T-helper 2 cell treated with Interferon-gamma antibody and Interleukin-4, amounts not matched to agents 5 μg/mL and 100 μg/mL, for 36 hours (primary cell): ENCODE measurements at places on chromosomes 1 and 21.
A peak's percentile ranks its signal among the peaks of the same experiment; 100 is the strongest.

DNA sequence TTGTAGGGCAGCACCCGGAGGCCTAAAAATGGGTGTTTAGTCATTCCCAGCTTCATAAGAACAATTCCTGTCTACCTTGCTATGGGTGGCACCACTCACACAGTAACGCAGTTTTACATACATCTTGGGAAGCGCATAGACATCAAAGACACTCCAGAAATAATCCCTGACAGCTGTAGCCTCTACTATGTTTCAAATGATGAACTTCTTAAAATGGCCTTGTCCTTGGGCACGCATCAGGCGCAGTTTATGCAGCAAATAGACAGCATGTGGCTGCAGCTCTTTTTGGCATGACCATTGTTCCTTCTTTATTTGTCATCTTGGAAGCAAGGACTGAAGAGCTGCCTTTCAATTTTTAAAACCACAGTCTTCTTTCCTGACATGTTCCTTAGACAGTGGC is 77.6 kb upstream of the CACYBP start:
- H3K27me3 ChIP-seq: no peaks in the 10 kb centered on the region
- DNase-seq: no peak
- peaks cover 14% of the 10 kb centered on the region for H3K36me3 ChIP-seq
- no peak overlapping the region for H3K27ac ChIP-seq

- DNase-seq: no peak
- H3K4me1 ChIP-seq: peaks cover 66% of the 10 kb centered on the region
- H3K36me3 ChIP-seq: no peaks in the 10 kb centered on the region
Observed at GRCh38 chr1:209748620-209749019, 7.2 kb upstream of the TRAF3IP3 start.

DNA sequence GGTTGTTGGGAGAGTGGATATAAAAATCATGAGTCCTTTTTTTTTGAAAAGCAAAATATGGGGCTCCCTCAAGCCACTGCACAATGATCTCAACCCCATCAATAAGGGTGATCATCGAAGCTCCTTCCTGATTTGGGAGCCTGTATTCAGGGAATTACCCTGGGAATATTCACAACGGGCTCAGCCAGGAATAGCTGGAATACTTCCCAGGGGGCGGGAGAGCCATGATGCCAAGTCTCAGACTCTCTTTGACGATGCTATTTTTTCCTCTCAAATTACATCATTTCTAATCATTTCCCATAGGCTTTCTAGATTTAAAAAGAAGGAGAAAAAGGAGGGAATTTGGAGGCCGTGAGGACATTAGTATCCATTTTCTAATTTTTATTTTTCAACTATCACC is 18.4 kb downstream of the OLIG1 start:
- H3K27ac ChIP-seq: no peak overlapping the region
- no peak for DNase-seq

DNA sequence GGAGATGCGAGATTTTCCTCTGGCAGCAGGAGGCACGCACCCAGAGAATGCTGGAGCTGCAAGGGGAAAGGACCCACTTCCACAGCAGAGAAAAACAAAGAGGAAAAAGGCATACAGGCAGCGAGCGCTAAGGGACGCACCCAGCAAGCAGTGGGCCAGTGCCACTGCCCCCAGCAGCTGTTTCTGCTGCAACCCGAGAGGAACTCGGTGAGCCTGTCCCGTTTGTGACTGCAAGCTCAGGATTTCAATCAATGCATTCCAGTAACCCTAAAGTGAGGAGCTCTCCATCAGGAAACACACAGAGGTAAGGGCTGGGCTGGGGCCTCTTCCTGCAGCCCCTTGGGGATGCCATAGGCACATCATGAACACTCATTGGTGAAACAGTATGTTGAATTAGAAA is 58.7 kb downstream of the ACP6 start:
- peaks cover 10% of the 10 kb centered on the region for H3K4me1 ChIP-seq

- H3K4me1 ChIP-seq: no peaks in the 10 kb centered on the region
- no peak overlapping the region for H3K4me3 ChIP-seq
- no peaks in the 10 kb centered on the region for H3K27me3 ChIP-seq
- no peak overlapping the region for H3K27ac ChIP-seq
- DNase-seq: no peak
Observed at GRCh38 chr1:181632492-181632891, 149.2 kb downstream of the CACNA1E start.

- H3K4me3 ChIP-seq: no peak overlapping the region
- H3K4me1 ChIP-seq: peaks cover 6% of the 10 kb centered on the region
- no peaks in the 10 kb centered on the region for H3K27me3 ChIP-seq
- no peaks in the 10 kb centered on the region for H3K36me3 ChIP-seq
Observed at GRCh38 chr1:200336901-200337391, 72.9 kb downstream of the ZNF281 start.

DNA sequence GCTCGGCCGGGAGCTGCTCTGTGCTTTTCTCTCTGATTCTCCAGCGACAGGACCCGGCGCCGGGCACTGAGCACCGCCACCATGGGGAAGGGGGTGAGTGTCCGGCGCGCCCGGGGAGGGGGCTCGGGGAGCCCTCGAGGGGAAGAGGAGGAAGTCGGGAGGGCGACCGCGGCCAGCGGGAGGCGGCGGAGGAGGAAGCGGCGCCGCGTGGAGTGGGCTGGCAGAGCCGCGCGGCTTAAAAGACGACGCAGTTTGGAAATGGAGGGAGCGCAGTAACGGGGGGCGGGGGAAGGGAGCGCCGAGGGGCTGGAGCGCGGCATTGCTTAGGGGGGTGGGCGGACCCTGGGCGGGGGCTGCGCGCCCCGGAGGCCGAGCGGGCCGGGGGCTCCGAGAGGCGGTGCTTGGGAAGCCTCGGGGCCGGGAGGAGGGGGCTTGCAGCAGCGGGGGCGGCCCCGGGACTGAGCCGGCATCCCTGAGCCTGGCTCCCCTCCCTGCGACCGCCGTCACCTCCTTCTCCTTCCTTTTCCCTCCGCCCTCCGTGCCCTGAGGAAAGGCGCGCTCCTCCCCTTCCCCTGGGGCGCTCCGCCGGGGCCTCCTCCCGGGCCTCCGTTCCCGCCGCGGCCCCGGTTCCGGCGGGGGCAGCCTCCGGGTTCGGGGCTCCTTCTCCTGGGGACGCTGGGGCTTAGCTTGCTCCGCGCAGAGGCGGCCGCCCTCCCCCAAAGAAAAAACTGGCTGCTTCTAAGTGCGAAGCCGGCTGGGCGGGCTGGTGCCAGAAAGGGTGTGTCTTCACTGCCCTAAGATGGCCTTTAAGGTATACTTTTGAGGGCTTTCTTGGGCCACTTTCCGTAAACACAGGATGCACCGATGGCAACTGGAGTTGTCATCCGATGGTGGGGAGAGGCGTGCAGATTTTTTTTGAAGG is 648 bp downstream of the ATP1A1 start:
- H3K4me3 ChIP-seq: peak overlapping the region; percentile 98
- peak overlapping the region; percentile 95 for H3K27ac ChIP-seq
- H3K27me3 ChIP-seq: peaks cover 28% of the 10 kb centered on the region
- peak; percentile 55 for DNase-seq
- peaks cover 35% of the 10 kb centered on the region for H3K4me1 ChIP-seq
- H3K36me3 ChIP-seq: peaks cover 9% of the 10 kb centered on the region

DNA sequence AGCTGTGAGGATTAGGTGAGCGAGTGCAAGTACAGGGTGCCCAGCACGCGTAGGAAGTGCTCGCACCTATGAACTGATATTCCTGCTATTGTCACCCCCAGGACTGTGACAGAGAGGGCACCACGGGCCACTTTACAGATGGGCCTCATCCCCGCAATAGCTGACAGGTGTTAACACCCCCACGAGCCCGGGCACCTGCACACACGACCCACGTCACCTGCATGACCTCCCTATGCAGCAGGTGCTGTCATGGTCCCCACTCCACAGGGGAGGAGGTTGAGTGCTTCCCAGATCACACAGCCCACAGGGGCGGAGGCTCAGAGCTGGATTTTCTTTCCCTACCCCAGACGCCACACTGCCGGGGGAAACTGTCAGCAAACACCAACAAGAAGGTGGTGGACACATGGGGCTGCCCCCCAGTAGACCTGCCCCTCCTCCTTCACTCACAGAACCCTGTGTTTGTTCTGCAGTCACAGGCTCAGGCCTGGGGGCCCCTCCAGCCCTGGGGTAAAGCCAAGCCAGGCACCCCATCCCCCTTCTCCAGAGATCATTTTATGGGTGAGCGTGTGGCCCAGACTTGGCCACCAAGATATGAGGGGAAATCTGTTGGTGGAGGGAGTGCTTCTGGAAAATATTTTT is 465.5 kb downstream of the MATN1 start:
- no peak overlapping the region for H3K4me3 ChIP-seq
- H3K4me1 ChIP-seq: no peaks in the 10 kb centered on the region
- peaks cover 7% of the 10 kb centered on the region for H3K27me3 ChIP-seq
- H3K36me3 ChIP-seq: no peaks in the 10 kb centered on the region
- no peak overlapping the region for H3K27ac ChIP-seq

DNA sequence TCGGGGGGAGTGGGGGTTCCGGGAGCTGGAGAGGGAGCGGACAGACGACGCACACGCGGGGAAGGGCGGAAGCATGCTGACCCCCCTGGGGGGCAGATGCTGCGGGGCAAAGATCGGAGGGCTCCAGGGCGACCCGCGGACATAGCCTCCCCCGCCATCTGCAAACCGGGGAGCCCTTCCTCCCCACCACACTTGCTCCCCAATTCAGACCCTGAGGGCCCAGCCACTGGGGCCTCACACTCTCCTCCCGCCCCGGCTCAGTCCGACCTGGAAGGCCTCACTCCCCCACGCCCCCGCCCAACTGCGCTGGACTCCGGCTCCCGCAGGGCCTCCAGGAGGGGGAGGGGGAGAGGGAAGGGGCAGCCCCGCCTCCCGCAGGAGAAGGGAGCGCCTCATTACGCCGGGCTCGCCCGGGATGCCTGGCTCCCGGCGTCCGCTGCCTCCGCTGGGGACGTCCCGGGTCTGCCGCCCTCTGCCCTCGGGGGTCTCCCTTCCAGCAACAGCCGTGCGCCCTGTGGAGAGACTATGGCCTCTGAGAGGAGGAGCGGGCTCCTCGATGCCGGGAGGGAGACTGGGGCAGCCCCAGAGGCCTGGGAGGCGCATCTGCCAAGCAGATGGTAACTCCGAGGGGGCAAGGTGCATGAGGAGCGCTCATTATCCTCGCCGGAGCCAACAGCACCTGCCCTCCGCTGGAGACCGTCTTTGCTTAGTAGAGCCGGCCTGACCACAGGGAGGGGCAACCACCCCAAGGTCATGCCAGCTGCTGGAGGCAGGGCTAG is 636 bp upstream of the CAMK2N1 start:
- H3K36me3 ChIP-seq: no peaks in the 10 kb centered on the region
- H3K4me1 ChIP-seq: peaks cover 6% of the 10 kb centered on the region
- no peak for DNase-seq
- peak overlapping the region; percentile 62 for H3K4me3 ChIP-seq
- H3K27ac ChIP-seq: no peak overlapping the region
- H3K27me3 ChIP-seq: peaks cover 69% of the 10 kb centered on the region

DNA sequence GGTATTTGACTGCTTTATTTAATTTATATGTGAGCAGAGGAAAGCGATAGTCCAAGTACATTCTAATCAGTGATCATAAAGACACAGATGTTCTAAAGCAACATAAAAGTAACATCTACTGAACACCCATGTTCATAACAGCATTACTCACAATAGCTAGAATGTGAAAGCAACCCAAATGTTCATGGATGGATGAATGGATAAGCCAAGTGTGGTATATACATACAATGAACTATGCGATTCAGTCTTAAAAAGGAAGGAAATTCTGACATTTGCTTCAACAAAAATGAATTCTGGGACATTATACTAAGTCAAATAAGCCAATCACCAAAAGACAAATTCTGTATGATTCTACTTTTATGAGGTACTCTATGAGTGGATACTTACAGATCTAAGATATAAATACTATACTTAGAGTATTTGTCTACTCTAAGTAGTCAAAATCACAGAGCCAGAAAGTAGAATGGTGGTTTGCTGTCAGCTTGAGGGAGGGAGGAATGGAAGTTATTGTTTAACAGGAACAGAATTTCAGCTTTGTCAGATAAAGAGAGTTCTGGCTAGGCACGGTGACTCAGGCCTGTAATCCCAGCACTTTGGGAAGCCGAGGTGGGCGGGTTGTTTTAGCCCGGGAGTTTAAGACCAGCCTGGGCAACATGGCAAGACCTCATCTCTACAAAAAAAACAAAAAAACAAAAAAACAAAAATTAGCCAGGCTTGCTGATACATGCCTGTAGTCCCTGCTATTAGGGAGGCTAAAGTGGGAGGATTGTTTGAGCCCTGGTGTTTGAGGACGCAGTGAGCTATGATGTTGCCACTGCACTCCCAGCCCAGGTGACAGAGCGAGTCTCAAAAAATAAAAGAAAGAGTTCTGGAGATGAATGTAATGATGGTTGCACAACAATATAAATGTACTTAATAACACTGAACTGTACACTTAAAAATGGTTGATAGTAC is 79.7 kb upstream of the ARHGAP29 start:
- no peak overlapping the region for H3K27ac ChIP-seq
- H3K27me3 ChIP-seq: no peaks in the 10 kb centered on the region
- no peaks in the 10 kb centered on the region for H3K36me3 ChIP-seq

DNA sequence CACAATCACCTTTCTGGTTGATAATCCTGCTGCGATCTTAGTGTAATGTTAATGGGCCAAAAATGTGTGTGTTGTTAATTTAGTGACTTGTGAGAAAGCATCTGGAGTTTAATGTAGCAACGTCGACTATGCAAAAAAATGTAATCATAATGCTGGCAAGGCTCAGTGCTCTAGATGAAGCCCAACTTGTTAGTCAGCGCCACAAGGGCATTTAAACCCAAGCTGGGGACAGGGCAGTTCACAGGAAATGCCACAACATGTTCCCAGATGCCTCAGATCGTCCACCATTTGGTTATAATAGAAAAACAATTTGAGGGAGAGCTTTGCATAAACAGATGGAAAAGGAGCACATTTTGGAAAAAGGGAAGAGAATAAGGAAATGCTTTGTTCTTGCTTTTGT is 585.4 kb upstream of the PLXNA2 start:
- no peaks in the 10 kb centered on the region for H3K4me1 ChIP-seq
- H3K27ac ChIP-seq: no peak overlapping the region
- no peaks in the 10 kb centered on the region for H3K36me3 ChIP-seq
- no peak for DNase-seq
- no peaks in the 10 kb centered on the region for H3K27me3 ChIP-seq

- H3K27ac ChIP-seq: no peak overlapping the region
- no peak for DNase-seq
- peaks cover 23% of the 10 kb centered on the region for H3K4me1 ChIP-seq
- peaks cover 16% of the 10 kb centered on the region for H3K36me3 ChIP-seq
- H3K27me3 ChIP-seq: no peaks in the 10 kb centered on the region
Observed at GRCh38 chr1:91529856-91530255, 29.2 kb downstream of the CDC7 start.

- DNase-seq: no peak
- no peak overlapping the region for H3K27ac ChIP-seq
- H3K4me3 ChIP-seq: no peak overlapping the region
- H3K36me3 ChIP-seq: peaks cover 54% of the 10 kb centered on the region
- H3K4me1 ChIP-seq: no peaks in the 10 kb centered on the region
- no peaks in the 10 kb centered on the region for H3K27me3 ChIP-seq
Observed at GRCh38 chr1:67394548-67394947, 35.7 kb downstream of the SERBP1 start.

- peaks cover 21% of the 10 kb centered on the region for H3K4me1 ChIP-seq
- no peak for DNase-seq
- H3K36me3 ChIP-seq: no peaks in the 10 kb centered on the region
- H3K27ac ChIP-seq: no peak overlapping the region
- H3K27me3 ChIP-seq: peaks cover 2% of the 10 kb centered on the region
Observed at GRCh38 chr1:33234588-33234990, 21.7 kb upstream of the ZNF362 start.

GRCh38 chr1:208202333-208202995 is 41.7 kb downstream of the PLXNA2 start:
- no peaks in the 10 kb centered on the region for H3K36me3 ChIP-seq
- no peak overlapping the region for H3K4me3 ChIP-seq
- no peaks in the 10 kb centered on the region for H3K27me3 ChIP-seq
- no peak for DNase-seq
- no peak overlapping the region for H3K27ac ChIP-seq
- H3K4me1 ChIP-seq: no peaks in the 10 kb centered on the region

GRCh38 chr1:207766569-207766968 is 14.7 kb downstream of the CD46 start:
- H3K4me1 ChIP-seq: peaks cover 6% of the 10 kb centered on the region
- H3K27ac ChIP-seq: peak overlapping the region; percentile 9
- no peak overlapping the region for H3K4me3 ChIP-seq
- DNase-seq: no peak
